ENCODE measurements at places on chromosomes 13 and 19.

DNA sequence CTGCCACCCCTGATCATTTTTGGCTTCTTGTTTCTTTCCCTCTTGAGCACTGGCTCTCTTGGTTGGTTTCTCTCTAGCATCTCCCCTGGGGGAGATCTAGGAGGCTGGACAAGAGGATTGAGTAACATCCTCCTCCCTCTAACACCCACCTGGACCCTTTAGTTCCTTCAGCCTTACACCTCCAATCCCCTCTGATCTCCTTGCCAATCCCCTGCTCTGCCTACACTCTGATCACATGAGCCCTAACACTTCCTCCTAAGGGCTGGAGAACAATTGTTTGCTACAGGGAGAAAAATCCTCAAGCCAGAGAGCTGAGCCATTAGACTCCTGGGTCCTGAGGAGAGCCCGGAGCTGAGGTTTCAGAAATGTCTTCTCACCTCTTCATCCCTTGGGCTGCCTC is 65.9 kb upstream of the ADGRL1 start:
- no peak for DNase-seq

DNA sequence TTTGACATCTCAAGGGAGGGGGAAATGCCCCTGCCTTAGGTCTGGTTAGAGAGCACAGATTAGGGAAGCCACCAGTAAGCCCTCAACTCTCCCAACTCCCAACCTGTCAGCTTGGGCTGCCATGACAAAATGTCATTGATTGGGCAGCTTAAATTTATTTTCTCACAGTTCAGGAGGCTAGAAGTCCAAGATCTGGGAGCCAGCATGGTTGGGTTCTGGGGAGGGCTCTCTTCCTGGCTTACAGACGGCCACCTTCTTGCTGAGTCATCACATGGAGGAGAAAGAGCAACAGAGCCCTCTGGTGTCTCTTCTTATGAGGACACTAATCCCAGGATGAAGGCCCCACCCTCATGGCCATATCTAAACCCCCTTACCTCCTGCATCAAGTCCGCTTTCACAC is 24.2 kb downstream of the C19orf12 start:
- no peak for DNase-seq

GRCh38 chr19:1284979-1285736 is 515 bp upstream of the EFNA2 start:
- DNase-seq, result no peak

- no peak for DNase-seq
Measured at GRCh38 chr13:42569576-42570344, 4.2 kb upstream of the TNFSF11 start.

DNA sequence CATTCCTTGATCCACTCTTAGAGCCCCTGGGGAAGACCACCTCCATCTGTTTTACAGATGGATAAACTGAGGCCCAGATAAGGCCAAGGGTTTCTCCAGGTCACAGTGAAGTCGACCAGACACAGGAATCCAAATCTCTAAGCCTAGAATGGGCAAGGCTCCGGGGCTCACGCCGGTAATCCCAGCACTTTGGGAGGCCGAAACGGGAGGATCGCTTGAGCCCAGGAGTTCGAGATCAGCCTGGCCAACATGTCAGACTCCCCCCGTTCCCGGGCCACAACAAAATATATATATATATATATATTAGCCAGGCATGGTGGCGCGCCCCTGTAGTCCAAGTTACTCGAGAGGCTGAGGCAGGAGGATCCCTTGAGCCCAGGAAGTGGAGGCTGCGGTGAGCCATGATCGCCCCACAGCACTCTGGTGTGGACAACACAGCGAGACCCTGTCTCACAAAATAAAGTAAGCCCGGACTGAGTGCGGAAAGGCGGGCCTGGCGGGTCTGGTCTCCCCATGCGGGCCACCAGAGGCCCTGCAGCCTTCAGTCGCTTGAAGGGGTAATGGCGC is 615 bp upstream of the RPL13A start:
- no peak for DNase-seq

DNA sequence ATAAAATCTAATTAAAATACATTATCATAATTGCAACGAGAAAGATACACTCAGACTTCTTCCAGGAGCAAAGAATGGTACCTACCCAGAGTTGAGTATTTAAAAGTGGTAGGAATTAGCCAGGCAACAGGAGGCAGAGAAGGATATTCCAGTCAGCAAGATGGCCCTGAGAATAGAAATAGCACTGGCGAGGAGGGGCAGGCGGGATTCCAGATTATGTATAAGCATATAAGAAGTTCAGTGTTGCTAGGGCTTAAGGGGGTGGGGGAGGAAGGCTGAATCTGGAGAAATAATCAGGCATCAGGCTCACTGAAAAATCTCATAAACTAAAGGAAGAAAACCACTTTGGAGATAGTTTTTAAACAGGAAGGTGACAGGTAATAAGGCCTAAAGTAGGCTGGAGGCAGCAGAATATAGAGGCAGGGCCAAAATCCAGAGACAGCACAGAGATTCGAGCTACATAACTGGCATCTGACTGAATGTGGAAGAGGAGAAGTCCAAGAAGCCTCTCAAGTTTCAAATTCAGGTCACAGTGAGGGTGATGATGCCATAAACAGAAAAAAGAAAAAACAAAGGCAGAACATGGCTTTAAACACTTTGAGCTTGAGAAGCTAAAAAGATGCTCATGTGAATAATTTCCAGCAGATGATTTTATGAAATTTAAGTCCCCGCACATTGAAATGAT is 7.5 kb downstream of the KPNA3 start:
- DNase-seq, result no peak

DNA sequence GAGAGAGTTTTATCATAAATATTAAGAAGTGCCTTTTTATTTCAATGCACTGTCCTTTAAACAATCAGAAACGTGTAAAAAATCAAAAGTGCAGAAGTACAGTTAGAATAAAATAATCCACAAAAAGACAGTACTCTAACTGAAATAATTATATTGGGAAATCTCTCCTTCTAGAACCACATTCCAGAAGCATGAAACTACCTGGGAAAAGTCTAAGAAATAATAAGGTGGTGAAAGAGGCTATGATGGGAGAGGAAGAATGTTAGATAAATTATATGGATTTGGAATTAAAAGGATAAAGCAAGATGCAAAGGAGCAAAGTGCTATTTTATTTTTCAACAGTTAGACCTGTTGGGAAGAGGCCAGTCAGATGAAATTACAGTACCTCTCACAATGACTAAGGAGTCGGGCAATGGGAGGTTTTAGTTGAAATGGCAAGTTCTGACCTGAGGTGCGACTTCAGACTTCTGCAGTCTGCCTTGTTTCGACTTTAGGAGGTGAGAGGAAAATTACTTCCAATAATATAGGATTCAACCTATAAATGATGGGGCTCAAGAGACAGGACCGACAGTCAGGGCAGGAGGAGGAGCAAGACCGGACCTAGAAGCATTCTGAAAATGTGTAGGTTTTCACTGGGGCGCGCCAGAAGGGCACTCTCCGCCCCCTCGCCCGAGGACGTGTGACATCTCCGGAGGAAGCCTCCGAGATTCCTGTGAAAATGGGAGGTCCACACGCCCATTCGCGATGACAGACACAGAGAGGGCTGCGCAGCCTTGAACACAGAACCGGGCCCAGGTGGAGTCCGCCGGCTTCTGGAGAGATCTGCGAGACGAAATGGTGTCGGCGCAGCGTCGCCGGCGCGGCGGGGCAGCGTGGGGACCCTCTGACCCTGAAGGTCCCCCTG is 717 bp downstream of the SPRYD7 start:
- no peak for DNase-seq

GRCh38 chr13:73223372-73223781 is 164.6 kb downstream of the KLF5 start:
- no peak for DNase-seq

DNA sequence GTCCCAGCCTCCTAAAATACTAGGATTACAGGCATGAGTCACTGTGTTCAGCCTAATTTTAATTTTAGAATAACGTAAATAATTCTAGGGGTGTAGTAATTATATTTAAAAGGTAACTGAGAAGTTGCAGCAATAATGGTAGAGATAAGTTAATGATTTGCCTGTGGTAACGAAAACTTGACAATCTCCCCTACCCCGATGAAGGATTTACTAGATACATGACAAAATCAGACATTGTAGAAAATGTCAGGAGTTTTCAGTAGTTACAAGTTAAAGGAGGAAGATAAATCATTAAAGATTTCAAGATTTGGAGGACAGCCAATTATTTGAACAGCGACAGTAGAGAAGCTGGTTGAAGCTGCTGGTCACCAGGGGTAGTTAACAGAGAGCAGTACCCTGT is 652.2 kb upstream of the PCDH20 start:
- DNase-seq, result no peak

DNA sequence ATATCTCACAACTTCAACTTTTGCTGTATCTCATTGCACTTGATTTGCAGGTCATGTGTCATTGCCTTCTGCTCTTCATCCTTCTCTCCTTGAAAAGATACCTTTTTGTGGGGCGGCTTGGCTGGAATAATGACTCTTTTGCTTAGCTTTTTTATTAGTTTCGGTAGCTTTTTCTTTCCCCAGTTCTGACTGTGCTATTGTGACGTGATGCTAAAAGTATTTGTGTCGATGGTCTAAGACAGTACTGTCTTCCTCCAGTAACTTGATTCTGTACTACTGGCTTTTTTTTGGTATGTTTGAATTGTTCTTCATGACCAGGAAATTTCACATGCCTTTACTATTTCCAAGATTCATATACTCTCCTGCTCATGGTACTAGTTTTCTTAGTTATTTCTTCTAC is 63.1 kb downstream of the SLITRK1 start:
- no peak for DNase-seq

GRCh38 chr13:65725006-65725405 is 1505.1 kb downstream of the PCDH9 start:
- DNase-seq, result no peak

GRCh38 chr13:67258482-67258881 is 28.3 kb upstream of the PCDH9 start:
- no peak for DNase-seq

DNA sequence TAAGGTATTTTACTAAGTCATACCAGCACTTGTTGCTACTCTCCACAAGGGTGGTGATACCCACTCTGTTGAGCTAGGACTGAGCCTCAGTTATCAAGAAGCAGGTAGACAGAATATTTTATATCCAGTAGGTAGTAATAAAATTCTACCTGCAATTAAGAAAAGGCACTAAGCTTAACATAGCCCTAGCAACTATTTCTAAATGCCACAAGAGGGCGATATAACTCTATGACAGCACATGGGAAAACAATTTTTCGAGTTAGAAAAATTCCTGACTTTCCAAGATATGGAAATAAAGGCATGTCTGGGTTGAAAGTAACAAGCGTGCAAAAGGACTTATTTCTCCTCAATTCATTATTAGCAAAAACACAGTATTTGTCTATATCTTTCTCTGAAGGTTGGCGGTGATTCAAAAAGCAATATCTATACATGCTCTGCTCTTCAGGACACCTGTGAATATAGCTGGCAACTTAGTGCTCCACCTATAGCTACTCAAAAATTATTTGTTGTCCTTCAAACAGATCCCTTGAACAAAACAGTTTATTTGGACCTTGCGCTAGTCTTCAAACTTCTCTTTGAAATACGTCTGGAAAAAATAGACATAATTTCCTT is 14.7 kb downstream of the CCDC169 start:
- peak; percentile 4 for DNase-seq
